GM06990 (cell line): ENCODE measurements at places on chromosomes 6 and 20.
A peak's percentile ranks its signal among the peaks of the same experiment; 100 is the strongest.

DNA sequence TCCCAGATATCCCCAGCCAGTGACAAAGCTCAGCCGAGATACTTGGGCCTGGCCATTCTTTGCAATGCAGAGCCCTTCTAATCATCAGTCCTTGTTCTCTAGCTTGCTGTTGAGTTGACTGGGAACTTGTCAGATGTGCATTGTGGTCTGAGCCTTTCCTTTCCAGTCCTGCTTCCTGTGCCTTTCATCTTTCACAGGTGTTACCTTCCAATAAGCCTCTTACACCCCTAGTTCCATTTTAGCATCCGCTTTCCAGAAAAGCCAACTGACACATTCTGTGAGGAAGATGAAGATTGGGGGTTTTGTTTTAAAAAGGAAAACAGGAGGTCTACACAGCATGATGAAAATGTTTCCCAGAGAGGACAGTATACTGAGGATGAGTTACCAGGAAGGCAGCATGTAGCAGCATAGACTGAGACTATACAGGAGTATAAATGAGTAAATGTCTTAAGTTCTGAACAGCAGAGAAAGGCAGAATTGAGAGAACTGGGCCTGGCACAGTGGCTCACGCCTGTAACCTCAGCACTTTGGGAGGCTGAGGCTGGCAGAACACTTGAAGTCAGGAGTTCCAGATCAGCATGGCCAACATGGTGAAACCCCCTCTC, 5.6 kb upstream of the CEP85L start:
- no peak for DNase-seq

DNA sequence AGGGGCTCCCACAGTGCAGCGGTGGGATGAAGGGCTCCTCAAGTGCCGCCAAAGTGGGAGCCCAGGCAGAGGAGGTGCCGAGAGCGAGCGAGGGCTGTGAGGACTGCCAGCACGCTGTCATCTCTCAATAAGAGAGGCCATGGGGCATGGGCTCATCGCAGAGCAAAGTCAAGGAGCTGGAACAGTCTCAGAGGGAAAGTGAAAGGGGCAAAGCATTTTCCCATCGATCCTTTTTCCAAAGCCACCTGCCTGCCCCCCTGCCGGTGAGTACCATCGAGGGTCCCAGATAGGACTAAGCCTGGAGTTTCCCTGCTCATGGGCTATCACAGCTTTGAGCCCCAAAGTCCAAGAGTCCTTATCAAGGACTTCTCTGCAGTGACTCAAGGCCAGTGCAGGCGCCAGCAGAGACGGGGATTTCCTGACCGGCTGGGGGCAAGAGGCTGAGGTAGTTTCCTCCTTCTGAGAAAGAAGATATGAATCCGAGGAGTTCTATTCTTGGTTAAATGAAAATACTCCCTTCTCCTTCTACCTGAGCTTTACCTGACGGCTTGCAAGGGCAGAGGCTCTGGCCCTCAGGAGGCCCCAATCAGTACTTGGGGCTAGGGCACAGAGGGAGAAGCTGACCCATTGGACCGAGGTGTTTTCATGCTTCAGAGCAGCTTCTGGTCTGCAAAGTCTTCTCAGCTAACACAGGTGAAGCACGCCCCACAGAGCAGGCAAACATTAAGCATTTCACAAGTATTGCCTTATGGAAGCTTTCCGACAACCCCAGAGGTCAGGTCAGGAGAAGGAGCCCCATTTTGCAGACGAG, 22.6 kb downstream of the ETV7 start:
- DNase-seq, result peak; percentile 71

- no peak for DNase-seq
Measured at GRCh38 chr20:10555865-10556308, 117.9 kb downstream of the JAG1 start.

DNA sequence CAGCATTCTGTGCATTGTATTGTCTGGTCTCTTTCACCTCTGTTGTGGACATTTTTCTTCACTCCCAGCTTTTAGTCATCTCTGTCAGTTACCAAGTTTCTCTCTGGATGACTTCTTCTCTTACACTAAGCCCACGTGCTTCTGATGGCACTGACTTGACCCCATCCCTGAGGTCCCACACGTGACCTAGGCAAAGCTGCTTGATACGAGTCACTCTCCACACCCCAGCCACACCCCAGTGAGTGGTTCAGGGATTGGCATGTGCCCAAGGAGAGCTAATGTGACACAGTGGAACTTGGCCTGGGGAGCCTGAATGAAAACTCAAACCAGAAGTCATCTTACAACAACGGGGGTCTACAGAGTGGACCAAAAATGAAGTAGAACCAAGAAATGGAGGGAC, 32.2 kb downstream of the HTR1E start:
- DNase-seq, result no peak

GRCh38 chr6:160714731-160715316, 12.8 kb downstream of the PLG start:
- DNase-seq, result no peak

GRCh38 chr6:150579611-150580010, 20.1 kb upstream of the PLEKHG1 start:
- DNase-seq, result no peak

- DNase-seq, result no peak
Measured at GRCh38 chr6:45917439-45917838, 98.2 kb downstream of the CLIC5 start.

DNA sequence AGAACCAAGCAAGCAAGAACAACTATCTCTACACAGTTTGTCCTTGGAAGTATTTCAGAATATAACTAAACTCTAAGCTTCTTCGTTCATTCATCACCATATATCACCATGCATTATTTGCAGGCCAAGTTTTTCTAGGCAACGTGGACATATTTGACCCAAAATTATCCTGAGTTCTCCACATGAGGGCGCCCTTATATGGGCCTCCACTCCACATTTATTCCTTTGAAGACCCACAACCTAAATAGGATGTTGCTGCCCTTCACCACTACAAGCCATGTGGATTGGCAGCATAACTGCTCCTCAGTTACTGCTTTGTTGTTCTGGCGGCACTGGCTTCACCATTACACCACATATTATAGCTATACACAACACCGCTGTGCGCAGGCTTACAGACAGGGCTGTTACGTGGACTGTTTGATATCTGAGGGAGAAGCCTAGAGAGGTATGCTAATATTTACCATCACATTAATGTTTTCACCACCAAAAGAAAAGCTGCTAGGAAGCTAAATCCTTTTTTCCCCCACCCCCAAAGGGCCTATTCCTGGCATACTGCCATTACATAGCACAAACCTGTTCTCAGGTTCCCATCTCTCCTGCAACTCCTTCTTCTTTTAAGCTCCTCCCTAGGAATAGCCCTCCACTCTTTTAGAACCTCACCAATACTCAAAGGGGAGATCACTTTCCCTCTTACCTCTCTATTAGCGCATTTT, 411.7 kb downstream of the C6orf118 start:
- DNase-seq, result no peak

GRCh38 chr6:128364766-128365519, 155.5 kb downstream of the PTPRK start:
- DNase-seq, result no peak

DNA sequence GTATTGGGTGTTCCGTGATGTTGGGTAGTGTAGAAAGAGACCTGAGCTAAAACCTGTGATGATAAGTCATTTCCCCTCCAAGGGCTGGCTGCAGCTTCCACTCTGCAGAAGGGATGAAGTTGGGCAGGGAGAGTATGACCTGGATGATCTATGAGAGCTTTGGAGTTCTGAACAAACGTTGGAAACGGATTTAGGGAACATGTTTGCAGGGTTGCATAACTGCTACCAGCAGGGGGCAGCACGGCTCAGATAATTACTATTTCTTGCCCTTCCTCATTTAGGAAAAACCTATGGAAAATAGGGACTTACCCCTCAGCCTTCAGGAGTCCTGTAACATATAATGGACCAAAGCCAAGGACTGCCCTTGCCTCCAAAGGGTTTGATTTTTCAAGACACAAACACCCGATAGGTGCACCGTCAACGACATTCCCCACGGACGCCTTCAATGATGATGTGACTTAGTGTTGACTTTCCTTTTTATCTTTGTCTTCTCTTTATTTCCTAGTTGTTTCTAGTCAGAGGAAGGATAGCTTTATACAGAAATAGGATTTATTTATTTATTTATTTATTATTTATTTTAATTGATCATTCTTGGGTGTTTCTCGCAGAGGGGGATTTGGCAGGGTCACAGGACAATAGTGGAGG, 164.9 kb upstream of the SASH1 start:
- DNase-seq, result no peak

- peak; percentile 82 for DNase-seq
Measured at GRCh38 chr6:12383448-12383847, 93.3 kb downstream of the EDN1 start.

GRCh38 chr6:52725535-52726192, 37.6 kb downstream of the GSTA2 start:
- no peak for DNase-seq

GRCh38 chr6:57182017-57182432, 9.9 kb downstream of the BAG2 start:
- no peak for DNase-seq

DNA sequence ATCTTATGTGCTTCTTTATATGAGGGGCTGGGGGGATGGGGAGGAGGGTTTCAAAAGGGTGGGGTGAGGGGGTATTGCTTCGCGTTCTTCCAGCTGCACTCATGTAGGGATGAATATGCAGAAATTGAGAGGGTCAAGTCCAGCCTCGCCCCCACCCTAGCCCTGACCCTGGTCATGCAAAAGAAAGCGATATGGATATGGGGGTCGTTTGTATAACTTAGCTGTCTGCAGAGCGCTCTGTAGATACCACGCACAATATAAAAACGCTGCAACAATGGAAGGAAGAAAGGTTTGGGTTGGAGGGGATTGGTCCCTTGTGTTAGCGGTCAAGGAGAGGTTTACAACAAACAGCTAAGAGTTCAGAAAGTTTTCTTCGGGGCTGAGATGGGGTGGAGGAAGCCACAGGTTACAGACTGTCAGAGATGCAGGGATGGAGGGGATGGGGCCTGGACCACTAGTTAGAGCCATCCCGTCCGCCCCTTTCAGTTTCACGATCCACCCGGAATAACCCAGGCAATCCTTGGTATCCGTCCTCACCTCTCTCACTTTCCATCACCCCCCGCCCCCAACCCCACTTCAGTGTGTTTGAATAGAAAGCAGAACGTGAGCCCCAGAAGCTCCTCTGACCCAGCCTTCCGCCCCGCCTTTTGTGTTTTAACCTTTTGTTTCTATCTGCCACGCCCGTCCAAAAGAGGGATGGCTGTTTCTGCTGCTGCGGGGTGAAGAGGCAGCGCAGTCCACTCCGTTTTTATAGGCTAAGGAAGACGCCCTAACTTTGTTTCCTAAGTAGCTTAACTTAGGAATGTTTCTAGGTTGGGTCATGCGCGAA, 73.5 kb downstream of the SOX4 start:
- peak; percentile 15 for DNase-seq

- DNase-seq, result no peak
Measured at GRCh38 chr6:144619966-144620365, 334.8 kb downstream of the UTRN start.

GRCh38 chr6:18154507-18155149, at the start of gene TPMT:
Gene TPMT, minus strand, starts transcription at chr6:18155077. Its CDS starts 5,950 bp downstream, at chr6:18149127.
- no peak for DNase-seq

DNA sequence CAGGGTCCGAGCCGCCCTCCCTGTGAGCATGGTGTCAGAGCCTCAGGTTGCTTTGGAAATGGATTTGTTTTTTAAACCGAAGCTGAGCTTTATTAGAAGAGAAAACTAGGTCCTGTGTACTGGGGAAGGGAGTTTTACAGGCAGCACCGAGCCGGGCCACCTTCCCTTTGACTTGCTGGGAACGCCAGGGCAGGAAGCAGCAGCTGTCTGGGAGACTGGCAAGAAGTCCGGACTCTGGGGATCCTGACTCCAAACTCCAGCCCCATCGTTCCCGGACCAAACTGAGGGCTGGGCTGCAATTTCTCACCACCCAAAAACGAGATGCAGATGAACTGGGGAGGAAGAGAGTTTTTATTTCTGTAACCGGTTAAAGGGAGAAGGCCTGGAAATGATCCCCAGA, 214.9 kb upstream of the KCNG1 start:
- no peak for DNase-seq

- DNase-seq, result no peak
Measured at GRCh38 chr6:133394630-133395029, 153.5 kb downstream of the EYA4 start.
